ENCODE measurements at places on chromosomes 11 and 22. TPM values are rescaled to one million over a fixed set of nuclear protein-coding genes. Genes with fewer than 3 reads are reported as not detected.

GRCh38 chr11:118606844-118607228 lies 579 bp upstream of the PHLDB1 start:
- peaks cover 58% of the 10 kb centered on the region for H3K4me1 ChIP-seq
- peaks cover 31% of the 10 kb centered on the region for H3K27me3 ChIP-seq
- peaks cover 9% of the 10 kb centered on the region for H3K36me3 ChIP-seq
- H3K27ac ChIP-seq: peak overlapping the region; percentile 62

The VPS26B gene
- total RNA-seq: 42.4 TPM

GRCh38 chr11:100687630-100688395 lies 725 bp downstream of the ARHGAP42 start:
- H3K27me3 ChIP-seq: no peaks in the 10 kb centered on the region
- peaks cover 2% of the 10 kb centered on the region for H3K36me3 ChIP-seq
- peak overlapping the region; percentile 99 for H3K4me3 ChIP-seq

- no peak overlapping the region for H3K4me3 ChIP-seq
- no peak for DNase-seq
- peaks cover 21% of the 10 kb centered on the region for H3K4me1 ChIP-seq
- H3K36me3 ChIP-seq: no peaks in the 10 kb centered on the region
- H3K27ac ChIP-seq: no peak overlapping the region
Measured at GRCh38 chr11:4491878-4492606, 9.6 kb downstream of the OR52K1 start.
